ENCODE measurements at places on chromosomes 1 and 21.

- no peak for DNase-seq
Measured at GRCh38 chr1:93864175-93864574, 14.8 kb downstream of the DNTTIP2 start.

GRCh38 chr1:10680487-10680886, 116.0 kb downstream of the CASZ1 start:
- no peak for DNase-seq

- DNase-seq: no peak
Measured at GRCh38 chr1:169326261-169326955, 41.2 kb downstream of the NME7 start.

GRCh38 chr21:46437511-46437910, 21.2 kb upstream of the DIP2A start:
- no peak for DNase-seq

DNA sequence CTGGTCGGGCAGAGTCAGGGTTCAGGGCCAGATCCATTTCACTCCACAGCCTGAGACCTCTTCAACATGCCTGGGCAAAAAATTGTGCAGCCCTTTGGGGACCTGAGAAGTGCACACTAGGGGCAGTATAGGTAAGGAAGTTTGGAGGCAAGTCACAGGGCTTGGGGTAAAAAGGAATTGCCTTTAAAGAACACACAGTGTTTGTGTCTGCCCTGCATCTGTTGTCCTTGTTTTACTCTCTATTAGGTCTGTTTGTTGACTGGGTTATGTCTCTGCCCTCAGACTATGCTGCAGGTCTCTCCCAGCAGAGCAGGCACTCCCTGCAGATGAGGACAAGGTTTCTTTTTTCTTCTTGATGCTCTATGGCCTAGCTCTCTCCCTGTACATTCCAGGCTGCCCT, 22.0 kb downstream of the LDLRAD2 start:
- no peak for DNase-seq

GRCh38 chr1:151825204-151825603, 6.4 kb downstream of the RORC start:
- DNase-seq: no peak

GRCh38 chr1:221626041-221626440, 115.8 kb downstream of the DUSP10 start:
- DNase-seq: no peak

- DNase-seq: no peak
Measured at GRCh38 chr1:27297903-27298302, 24.1 kb upstream of the TMEM222 start.

- no peak for DNase-seq
Measured at GRCh38 chr1:87154384-87154783, 174.3 kb upstream of the LMO4 start.

- DNase-seq: no peak
Measured at GRCh38 chr1:6179564-6180175, 451 bp downstream of the CHD5 start.

DNA sequence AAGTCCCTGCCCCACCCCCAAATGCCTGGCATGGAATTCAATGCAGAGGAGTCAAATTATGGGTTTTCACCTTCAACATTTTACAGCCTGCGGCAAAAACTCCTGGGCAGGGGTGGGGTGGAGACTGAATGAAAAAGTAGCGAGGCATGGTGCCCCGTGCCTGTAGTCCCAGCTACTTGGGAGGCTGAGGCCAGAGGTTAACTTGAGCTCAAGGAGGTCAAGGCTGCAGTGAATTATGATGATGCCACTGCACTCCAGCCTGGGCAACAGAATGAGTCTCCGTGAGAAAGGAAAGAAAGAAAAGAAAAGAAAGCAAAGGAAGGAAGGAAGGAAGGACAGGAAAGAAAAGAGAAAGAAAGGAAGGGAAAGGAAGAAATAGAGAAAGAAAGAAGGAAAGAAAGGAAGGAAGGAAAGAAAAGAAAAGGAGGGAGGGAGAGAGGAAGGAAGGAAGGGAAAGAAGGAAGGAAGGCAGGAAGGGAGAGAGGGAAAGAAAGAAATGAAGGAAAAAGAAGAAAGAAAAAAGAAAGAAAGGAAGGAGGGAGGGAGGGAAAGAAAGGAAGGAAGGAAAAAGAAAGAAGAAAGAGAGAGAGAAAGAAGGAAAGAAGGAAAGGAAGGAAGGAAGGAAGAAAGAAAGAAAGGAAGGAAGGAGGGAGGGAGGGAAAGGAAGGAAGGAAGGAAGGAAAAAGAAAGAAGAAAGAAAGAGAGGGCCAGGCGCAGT, 11.1 kb downstream of the LEMD1 start:
- DNase-seq: no peak

DNA sequence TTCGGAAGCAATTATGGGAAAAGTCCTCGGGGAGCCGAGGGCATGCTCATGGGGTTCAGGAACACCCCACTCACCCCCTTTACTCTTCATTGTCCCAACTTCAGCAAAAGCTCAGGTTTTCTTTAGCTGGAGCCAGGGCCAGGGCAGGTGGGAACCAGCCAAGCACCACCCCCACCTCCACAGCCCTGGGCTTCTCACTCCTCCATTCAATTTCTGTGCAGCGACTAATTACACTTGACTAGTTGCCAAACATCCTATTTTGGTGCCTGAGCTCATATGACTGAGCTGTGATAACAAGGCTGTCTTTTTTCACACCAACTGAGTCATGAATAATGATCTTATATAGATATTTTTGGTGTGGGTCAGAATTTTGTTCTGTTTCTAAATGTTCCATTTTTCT, 257.2 kb upstream of the AJAP1 start:
- no peak for DNase-seq

DNA sequence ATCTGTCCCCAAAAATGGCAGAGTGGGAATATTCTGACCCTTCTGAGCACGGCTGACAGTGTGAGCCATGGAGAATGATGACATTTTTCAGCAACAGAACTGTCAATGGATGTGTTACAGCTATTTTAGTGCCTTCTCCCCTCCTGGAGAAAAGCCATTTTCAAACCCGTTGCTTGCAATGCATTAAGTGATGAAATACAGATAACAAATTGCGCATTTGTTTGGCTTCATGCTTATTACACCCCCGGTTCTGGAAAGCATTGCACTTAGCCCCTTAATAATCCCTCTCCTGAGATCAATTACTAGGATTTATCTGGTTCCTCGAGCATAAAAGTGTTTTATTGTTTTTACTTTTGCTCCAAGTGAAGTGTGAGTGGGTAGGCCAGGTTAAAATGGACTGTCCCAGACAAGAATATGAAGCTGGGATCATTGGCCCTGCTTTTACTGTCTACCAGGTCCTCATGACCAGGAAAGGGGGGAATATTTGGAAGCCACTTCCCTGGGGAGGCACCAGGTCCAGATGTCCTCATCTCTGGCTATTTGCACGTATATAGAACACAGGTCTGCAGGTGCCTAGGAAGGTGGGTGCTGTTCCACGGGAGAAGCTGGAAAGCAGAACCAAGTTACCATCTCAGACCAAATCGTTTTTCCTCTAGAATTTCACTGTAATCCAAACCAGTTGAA, 37.5 kb upstream of the HHAT start:
- DNase-seq: no peak

DNA sequence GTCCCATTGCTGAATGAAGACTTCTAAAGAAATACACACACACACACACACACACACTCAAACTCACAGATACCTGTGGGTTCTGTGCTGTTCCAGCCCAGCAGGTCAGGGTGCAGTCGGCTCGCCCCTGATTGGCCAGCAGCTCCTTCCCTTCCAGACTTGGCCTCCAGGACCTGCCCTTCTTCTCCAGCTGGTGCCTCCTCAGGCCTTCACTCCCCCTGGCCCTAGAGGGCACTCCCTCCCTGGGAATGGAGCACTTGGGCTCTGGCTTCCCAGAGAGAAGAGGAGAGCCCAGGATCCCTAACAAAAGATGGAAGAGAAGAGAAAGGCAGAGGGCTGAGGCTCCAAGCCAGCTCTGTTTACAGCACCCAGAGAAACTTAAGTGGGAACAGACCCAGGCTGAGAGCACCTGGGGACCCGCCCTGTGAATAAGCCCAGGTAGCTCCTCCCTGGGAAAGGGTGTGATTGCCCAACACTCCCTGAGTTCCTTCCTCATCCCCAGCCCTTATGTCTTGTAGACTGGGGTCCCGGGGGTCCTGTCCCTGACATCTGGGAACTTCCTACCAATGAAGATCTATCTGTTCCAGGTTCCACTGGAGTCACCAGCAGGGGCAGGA, at the start of gene PGLYRP3:
TSS of gene PGLYRP3 (minus strand) at position 383 of the 617 bp plus-strand sequence. CDS start 2,287 bp downstream, outside the sequence.
- DNase-seq: no peak

GRCh38 chr1:244599937-244600350, 53.0 kb upstream of the DESI2 start:
- DNase-seq: peak; percentile 43

DNA sequence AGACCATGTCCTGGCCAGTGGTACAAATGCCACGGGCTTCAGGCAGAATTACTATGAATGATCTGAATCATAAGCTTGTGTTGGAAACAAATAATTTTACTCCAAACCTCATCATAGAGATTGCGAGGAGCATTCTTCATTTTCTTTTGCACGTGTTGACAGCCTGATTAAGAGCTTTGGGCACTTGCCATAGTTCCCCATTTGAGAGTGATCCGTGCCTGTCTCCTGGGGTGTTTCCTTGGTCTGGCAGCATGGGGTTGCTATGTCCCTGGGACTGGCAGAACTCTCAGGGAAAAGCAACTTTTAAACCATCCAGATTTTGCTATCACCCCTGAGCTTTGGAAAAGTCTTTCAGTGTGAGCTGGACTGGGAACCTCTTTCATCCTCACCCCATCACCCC, 54.3 kb upstream of the KCNJ6 start:
- no peak for DNase-seq

- no peak for DNase-seq
Measured at GRCh38 chr1:174931214-174931613, 68.5 kb upstream of the CACYBP start.

DNA sequence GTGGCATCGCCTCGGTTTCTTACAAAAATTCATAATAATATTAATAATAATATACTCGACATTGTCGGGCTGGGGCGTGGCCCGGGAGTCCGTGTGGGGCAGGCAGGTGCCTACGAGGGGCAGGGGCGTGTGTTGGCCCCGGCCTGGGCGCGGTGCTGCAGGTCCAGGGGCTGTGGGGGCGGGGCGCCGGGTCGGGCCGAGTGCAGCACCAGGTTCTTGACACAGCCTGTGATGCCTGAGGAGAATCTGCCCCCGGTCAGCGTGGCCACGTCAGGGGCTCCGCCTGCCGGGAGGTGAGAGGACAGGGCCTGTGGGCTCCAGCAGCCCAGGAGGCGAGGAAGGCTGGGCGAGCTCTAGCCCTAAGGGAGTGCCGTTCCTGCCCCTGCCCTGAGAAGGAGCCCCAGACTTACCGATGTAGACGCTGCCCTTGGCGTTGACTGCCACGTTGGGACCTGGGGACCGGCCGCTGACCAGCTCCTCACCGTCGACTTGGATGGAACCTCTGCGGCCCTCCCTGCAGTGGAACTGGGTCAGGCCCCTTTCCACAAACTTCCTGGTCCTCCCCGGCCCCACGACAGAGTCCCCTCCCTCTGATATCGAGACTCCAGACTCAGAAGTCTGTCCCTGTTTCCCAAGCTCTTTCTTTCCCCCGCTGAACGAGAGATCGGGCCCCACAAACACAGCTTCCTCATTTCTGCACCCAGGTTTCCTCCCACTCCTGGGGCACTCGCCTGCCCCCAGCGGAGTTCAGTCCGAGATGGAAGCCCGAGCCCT, 11.3 kb downstream of the LDLRAD2 start:
- DNase-seq: no peak

DNA sequence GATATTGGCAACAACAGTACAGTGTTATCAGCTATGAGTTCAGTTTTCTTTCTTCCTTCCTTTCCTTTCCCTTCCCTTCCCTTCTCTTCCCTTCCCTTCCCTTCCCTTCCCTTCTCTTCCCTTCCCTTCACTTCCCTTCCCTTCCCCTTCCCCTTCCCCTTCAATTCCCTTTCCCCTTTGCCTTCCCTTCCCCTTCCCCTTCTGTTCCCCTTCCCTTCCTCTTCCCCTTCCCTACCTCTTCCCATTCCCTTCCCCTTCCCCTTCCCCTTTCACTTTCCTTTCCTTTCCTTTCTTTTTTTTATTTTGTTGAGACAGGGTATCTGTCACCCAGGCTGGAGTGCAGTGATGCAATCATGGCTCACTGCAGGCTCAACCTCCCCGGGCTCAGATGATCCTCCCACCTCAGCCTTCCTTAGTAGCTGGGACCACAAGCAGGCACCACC, 72.3 kb upstream of the CAPZB start:
- no peak for DNase-seq

DNA sequence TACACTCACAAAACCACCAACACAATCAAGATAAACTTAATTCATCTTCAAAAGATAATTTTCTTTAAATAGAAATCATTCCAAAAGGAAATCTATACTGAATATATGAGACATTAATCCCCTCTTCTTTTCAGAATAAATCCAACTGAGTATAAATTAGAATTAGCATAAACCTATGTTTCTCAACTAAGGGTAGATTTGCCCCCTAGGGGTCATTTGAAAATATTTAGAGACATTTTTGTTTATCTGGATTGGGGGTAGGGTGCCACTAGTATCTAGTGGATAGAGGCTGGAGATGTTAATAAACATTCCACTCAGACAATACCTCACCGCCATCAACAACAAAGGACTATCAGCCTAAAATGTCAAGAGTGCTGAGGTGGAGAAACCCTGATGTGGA, 6.5 kb upstream of the TNFSF4 start:
- no peak for DNase-seq

DNA sequence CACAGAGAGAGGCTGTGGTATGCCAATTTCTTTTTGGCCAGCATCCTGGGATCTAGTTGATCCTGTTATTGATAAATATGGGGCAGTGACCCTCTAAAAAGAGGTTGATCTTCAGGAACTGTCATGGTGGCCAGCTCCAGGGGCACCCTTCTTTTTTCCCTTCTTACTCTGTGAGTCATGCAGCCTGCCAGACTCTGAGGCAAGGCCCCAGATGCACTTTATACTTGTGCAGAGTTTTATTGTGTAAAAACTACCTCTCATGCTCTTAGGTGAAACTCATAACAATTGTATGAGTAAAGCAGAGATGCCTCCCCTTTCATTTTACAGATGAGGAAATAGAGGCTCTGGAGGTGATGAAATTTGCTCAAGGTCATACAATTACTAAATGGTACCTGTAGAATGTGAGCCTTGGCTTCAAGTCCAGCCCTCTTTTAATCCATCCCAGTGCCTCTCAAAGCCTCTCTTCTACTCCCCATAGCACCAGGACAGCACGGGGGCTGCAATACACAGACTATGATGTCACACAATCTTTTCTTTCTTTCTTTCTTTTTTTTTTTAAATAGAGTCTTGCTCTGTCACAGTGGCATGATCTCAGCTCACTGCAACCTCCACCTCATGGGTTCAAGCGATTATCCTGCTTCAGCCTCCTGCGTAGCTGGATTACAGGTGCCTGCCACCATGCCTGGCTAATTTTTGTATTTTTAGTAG, 387.8 kb downstream of the KCNH1 start:
- DNase-seq: no peak

DNA sequence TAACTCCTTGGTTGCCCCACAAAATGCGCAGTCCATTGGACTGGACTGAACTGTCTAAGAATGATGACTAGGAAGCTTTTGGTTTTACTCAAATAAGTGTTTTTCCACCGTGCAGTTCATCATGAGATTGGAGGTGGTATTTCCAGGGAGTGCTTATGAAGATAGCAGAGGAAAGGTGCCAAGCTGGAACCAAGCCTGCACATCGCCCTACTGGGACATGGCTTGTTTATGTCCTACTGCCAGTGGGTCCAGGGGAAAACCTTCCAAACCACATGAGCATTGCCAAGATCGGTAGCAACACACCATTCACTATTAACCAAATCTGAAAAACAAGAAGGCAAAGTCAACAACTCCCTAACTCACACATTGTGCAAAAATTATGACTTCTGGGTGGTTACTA, 54.7 kb upstream of the DSCAM start:
- no peak for DNase-seq

All from PC-9 (cell line).